ENCODE measurements at places on chromosomes 2 and 18.

DNA sequence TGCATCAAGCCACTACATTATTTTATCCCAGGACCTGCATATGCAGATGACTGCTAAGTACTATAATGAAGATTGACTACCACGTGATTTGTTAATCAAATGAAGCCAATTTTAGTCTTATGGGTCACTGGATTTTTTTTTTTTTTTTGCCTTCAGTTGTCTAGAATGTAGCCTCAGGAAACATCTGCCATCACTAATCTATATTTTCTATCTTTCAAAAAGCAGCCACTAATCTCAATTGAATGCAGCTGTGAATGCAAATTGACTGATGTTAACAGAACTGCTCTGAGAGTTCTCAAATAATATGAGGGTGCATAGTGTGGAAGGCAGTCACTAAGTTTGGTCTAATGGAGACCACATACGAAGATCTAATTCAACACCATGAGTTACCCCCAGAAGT lies 106.3 kb downstream of the ABCA12 start:
- no peak for DNase-seq

- no peak for DNase-seq
These were observed 55.9 kb downstream of the ANO7 start for GRCh38 chr2:241244368-241244767.

GRCh38 chr2:58098254-58099095 lies 51.9 kb downstream of the VRK2 start:
- DNase-seq: no peak

DNA sequence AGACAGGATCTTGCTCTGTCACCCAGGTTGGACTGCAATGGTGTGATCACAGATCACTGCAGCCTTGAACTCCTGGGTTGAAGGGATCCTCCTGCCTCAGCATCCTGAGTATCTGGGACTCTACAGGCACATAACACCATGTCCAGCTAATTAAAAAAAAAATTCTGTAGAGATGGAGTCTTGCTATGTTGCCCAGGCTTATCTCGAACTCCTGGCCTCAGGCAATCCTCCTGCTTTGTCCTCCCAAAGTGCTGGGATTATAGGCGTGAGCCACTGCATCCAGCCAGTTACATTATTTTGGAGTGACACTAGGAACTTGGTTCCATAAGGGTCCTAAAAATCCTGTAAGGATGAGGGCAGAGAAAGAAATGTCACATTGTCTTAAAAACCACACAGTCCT lies 89.1 kb upstream of the ZFP36L2 start:
- no peak for DNase-seq

- no peak for DNase-seq
These were observed 25.4 kb downstream of the WDR75 start for GRCh38 chr2:189466656-189467055.

DNA sequence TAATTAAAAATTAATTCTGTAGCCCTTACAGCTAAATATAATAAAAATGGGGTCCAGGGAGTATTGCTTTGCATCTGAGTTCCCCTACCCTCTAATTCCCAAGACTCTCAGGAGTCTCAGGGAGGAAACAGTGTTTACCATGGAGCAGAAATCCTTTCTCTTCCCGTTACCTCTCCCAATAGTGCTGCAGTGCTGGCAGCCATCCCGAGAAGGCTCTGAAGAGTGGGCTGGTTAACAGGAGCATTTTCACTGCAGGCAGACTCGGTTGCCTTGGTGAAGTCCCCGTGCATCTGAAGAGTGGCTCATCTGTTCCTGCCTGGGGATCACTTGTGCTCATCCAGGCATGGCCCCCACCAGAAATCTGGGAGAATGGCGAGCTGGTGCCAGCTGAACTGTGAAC lies 41.8 kb upstream of the TMEM178A start:
- DNase-seq: peak; percentile 29

DNA sequence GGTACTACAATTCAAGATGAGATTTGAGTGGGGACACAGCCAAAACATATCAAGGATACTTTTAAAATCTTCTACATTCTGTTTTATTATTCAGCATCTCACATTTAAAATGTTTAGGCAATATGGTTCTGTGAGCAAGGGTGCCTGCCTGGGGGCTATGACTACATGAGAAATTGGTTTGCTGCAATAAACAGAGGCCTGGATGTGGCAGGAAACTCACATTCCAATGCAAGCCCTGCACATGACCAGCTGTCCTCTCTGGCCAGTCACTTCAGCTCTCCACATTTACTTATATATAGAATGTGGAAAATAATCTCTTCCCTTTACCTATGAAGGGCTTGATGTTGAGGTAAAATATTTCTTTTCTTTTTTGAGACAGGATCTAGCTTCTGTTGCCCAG lies 193.4 kb downstream of the LRRTM1 start:
- no peak for DNase-seq

DNA sequence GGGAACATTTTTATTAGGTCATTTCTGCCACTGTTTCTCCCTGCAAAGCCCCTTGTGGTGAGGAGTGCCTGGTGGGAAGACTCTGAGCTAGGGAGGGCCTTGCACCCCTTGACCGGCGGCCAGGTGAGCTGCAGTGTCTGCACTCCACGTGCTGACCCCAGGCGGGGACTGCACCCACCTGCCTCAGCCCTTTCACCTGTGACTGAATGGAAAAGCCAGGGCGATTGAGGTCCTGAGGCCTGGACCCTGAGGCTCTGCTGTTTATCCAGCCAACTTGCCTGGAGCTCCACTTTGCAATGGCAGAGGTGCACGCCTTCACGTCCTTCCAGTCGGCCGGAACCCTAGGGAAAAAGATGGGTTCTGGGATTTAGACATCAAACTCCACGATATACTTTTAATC lies 53.1 kb downstream of the TMEM18 start:
- DNase-seq: no peak

- DNase-seq: no peak
These were observed 37.5 kb downstream of the UXS1 start for GRCh38 chr2:106156305-106157296.

DNA sequence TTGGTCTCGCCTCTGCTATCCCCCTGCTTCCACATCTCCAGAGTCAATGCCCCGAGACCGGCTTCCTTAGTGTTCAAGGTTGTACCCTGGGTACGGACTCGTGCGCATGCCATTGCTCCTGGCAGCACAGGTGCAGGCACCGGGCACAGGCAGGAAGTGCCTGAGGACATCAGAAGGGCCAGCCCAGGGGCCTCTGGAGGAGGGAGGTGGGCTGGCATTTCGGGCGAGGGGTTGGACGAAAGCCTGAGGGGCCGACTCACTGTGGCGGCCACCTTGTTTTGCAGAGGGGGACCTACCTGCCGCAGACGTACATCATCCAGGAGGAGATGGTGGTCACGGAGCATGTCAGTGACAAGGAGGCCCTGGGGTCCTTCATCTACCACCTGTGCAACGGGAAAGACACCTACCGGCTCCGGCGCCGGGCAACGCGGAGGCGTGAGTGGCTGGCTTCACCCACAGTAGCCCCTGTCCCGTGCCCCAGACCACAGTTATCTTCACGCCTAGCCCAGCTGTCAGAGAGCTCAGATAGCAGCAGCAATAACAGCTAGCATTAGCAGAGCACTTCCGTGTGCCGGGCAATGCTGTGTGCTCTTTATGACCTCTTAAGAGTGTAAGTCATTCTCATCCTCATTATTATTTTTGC lies 12.5 kb downstream of the ITM2C start:
- no peak for DNase-seq

DNA sequence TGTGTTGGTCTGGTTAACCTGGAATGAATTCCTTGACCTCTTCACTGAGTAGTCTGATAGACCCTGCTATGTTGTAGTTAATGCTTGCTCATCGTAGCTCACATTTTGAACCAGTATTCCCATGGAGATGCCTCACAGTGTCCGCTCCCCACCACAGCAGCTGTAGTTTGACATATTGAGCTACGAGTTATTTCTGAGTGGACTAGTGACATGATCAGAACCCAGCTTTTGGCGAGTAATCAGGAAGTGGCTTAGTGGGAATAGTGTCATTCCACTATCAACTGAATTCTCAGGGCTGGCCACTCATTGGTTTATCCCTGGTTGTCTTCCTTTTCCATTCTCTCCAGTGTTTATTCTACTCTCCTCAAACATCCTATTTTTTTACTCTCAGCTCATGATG lies 102.7 kb downstream of the MYO1B start:
- DNase-seq: no peak

GRCh38 chr2:7356909-7357584 lies 439.8 kb downstream of the RNF144A start:
- peak; percentile 22 for DNase-seq

DNA sequence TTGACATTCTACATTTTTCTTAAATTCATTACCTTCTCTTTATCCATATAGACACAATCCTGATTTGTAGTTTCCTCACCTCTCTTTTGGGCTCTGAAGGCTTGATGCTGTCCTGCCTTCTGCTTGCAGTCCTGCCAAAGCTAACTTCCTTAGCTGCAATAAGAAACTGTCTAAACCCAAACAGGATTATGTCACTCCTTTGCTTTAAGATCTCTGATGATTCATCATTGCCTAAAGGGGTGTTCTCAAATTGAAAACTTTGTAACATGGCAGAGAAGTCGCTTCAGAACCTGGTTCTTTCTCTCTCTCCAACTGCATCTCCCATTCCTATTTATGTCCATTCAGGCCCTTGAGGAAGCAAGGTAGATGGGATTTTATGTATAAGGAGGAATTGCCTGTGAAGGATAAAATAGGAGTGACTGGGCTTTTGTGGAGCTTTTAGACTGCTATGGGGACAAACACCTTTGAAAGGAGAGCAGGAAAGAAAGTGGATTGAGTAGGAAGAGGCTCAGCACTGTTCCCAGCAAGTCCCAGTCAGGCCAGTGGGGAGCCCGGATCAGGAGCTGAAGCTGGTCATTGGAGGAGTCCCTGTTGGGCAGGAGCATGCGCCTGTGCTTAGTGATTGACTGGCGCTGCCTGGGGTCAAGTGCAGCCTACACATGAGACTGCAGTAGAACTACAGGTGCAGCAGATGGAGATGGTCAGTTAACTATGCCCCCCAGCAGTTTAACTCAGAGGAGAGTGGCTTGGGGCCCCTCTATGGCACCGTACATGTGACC lies 390.6 kb downstream of the CTNNA2 start:
- no peak for DNase-seq

DNA sequence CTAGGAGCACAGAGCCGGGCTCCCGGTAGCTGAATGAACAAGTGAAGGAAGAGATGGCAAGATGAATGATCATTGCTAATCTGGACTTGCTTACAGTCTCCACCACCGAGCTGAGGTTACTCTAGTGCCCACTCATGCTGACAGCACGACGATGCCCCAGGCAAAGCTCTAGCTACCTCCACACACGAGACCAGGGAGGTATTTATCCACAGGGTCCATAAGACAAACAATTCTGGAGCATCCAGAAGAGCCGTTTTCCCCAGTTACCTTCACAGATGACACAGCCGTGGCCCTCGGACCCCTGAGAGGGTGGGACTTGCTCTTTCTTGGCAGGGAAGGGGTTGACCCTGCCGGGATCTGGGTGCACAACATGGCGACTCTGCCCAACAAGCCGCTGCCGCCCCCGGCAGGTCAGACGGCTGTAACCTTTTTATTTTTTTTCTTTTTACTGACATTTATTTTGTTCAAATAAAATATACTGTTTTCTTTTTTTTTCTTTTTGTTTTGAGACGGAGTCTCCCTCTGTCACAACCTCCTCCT lies 120.3 kb downstream of the PXDN start:
- no peak for DNase-seq

GRCh38 chr2:222451224-222451674 lies 26.9 kb downstream of the SGPP2 start:
- no peak for DNase-seq

- DNase-seq: no peak
These were observed 540.5 kb downstream of the SLC4A3 start for GRCh38 chr2:220167956-220168355.

DNA sequence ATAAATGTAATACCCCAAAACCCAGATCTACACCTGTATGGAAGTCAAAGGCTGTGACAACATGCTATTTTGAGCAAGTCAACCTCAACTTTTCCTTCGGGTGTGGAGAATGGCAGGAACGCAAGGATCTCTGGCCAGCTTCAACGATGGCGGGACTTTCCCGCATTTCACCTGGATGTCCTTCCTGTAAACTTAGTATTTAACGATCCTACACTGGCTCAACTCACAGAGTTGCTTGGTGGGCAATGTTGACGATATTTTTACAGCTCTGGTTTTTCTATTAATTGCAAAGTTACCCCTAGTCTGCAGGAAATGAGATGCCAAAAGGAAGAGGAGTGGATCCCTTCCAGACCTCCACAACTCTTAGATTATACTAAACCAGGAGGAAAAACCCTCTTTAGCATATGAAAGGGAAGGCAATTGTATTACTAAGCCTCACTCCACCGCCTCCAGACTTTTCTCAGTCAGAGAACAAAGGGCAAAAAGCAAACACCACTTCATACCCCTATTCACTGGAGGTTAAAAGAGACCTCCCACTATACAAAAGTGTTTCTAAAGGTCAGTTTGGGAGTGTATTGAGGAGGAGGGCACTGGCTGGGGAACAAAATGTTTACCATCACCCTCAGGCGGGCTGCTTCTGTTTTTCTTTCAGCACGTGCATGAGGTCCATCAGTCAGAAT lies 56.5 kb upstream of the ACVR1 start:
- DNase-seq: peak; percentile 16

- DNase-seq: no peak
These were observed 240.4 kb downstream of the IKZF2 start for GRCh38 chr2:212911011-212911410.

DNA sequence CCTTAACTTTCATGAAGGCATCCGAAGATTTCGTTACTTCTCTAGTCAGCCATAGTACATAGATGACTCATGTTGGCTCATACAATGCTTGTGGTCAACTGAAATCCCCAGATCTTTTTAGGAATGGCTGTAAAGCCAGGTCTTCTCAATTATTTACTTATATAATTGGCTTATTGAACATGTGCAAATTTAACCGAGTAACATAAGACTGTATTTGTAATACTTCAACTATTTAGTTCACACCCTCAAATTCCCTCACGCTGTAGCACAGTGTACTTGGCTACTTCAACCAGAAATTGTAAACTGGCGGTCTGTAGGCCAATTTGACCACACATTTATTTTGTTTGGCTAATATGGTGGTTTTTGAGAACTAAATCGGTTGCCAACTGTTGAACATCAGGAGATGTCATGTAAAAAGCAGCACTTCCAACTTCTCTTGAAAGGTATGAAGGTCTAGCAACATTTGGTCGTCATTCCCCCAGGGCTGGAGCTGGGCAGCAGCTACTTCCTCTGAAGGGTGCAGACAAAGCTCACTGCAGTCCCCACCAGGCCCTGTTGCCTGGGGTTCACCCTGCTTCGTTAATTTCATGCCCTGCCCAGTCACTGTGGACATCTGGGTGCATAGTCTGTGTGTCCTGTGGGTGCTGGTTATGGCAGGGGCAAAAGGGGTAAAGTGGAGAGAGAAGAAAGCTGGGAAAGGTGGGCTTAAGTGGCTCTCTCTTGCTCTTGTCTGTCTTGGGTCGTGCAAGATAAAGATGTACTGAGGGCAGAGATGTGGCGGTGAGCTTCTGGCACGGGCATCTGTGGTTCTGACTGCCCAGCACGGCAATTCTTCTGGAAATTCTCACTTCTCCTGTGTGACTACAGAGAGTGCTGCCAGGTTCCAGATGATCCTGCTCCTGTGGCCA lies 3.2 kb upstream of the SH3RF3 start:
- no peak for DNase-seq
